ENCODE measurements at places on chromosomes 5 and 9.

- DNase-seq: no peak
These were observed 9.9 kb downstream of the AK1 start for GRCh38 chr9:127867356-127868277.

DNA sequence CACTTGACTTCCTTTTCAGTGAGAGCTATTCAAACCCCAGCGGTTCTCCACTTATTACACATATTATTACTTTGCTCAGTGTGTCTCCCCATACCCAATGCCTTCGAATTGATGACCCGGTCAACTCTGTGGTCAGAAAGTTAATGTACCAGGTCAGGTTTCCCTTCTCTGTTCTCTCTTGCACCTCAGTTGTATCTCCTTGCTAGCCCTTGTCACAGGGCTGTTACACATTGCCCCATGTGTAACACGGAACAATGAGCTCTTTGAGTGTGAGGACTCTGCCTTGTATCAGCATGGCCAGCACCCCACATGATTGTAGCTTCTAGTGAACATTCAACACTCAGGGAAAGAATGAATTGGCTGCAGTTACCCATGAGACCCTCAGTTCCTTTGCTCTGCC is 73.6 kb downstream of the DOCK2 start:
- no peak for DNase-seq

DNA sequence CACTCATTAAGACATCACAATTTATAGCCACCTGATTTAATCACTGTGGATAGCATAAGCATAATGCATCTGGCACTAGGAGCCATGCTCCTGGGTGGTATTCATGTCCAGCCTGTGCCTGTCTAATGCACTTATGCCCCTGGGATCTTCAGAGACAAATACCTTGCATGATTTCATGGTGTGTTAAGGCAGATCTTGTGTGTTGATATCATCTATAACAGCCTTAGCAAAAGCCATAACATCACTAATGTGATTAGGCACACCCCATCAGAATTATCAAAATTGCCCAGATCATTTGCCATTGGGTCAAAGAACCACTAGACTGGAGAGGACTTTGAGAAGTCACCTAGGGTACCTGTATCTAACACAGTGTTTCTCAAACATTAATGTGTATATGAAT is 43.7 kb upstream of the SELENOP start:
- no peak for DNase-seq

GRCh38 chr5:63164838-63165535 is 586.4 kb downstream of the LRRC70 start:
- no peak for DNase-seq

DNA sequence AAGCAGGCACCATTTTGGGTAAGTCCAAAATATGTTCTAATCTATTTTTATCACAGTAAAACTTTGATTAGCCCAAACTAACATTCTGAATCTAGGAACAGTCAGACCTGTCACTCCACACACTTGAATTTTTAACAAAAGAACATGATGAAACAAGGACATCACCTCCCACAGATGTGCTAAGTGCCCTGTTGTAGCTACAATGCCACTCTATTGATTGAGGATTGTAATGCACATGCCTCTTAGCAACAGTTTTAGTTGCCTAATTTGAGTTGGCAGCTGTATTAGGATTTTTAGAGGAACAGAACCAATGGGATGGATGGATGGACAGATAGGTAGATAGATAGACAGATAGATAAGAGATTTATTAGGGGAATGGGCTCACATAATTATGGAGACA is 20.3 kb upstream of the RNF20 start:
- no peak for DNase-seq
